ENCODE measurements at places on chromosomes 6 and 20.

DNA sequence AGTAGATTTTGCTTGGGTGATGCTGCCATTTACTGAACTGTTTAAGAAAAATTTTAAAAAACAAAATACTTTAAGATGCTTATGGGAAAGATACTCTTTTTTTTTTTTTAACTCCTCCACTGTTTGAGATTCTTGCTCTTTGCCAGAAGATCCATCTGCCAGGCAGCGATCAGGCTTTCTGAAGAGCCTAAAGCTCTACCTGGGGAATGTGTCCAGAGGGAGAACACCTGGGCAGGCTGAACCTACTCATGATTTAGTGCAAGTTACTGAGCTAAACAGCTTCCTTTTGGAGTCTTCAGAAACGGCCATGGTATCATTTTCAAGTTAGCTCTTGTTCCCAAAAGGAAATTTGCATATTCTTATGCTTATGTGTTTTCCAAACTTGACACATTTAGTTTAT is 23.5 kb upstream of the MLIP start:
- no peak overlapping the region for H3K27ac ChIP-seq
- H3K4me3 ChIP-seq, result no peak overlapping the region
- DNase-seq, result no peak
- H3K36me3 ChIP-seq, result no peaks in the 10 kb centered on the region
- no peaks in the 10 kb centered on the region for H3K27me3 ChIP-seq

DNA sequence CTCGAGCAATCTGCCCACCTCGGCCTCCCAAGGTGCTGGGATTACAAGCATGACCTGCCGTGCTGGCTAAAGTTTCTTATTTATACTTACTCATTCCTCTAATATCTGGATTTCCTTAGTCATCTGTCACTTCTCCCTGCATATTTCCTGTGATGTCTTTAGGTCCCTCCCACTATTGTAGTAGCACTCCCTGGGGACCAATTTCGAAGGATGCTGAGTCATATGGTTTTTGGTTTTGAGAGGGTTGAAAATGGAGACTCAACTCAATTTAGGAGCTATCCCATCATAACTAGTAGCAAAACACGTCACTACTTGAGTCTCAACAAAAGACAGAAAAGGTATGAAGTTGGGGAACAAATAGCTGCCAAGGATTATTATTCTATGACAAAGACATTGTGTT is 20.2 kb downstream of the MCUR1 start:
- peaks cover 11% of the 10 kb centered on the region for H3K36me3 ChIP-seq
- DNase-seq, result peak; percentile 94
- H3K27ac ChIP-seq, result peak overlapping the region; percentile 71

- no peak overlapping the region for H3K4me3 ChIP-seq
- H3K36me3 ChIP-seq, result no peaks in the 10 kb centered on the region
- peak; percentile 59 for DNase-seq
Observed at GRCh38 chr6:156421933-156422332, 355.2 kb upstream of the ARID1B start.

- no peaks in the 10 kb centered on the region for H3K4me1 ChIP-seq
- H3K27me3 ChIP-seq, result peaks cover 29% of the 10 kb centered on the region
- no peak for DNase-seq
- H3K4me3 ChIP-seq, result no peak overlapping the region
Observed at GRCh38 chr6:45942953-45943352, 72.7 kb downstream of the CLIC5 start.

DNA sequence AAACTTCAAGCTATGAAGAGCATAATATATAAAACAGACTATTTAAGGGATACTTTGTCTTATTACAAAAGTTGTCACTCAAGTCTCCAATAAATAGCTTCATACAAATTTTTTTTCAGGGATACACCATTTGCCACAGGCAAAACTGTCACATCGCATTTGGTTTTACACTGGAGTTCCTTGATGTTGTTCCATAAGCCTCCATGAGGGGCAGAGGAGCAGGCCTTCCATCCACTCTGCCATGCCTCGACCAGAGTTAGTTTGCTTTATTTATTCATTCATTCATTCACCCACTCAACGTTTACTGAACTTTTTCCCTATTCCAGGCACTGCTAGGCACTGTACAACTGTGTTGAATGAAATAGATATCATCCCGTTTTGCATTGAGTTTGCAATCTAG is 246.6 kb downstream of the PHF3 start:
- no peak overlapping the region for H3K4me3 ChIP-seq
- DNase-seq, result peak; percentile 14
- no peaks in the 10 kb centered on the region for H3K27me3 ChIP-seq
- H3K4me1 ChIP-seq, result no peaks in the 10 kb centered on the region
- H3K27ac ChIP-seq, result no peak overlapping the region

All from PC-3 (cell line).